Stimulated activated CD4-positive, alpha-beta T cell treated with anti-CD3 and anti-CD28 coated beads, Interleukin-4, amount 100 ng/mL, for 24 hours (primary cell): ENCODE measurements at places on chromosomes 4 and X.

GRCh38 chr4:71258323-71258722, 80.5 kb upstream of the SLC4A4 start:
- no peak for DNase-seq

DNA sequence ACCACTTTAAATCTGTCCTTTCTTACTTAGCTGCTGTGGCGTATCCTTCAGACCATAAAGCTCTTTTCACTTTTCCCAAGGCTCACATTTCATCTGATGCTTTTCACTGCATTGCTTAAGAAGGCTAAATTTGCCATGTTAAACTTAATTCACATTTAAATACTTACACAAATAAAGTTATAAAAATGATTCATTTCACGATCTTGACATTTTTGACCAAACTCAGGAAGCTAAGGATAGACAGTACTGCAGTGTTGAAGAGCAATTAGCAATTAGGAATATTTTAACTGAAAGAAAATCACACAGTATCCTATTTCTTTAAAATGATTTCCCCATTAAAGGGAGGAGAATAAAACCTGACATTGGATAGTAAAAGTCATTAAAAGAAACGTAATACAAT, 1038.6 kb downstream of the STPG2 start:
- DNase-seq, result no peak

GRCh38 chrX:70960730-70961129, 29.8 kb upstream of the SLC7A3 start:
- no peak for DNase-seq

GRCh38 chr4:7581477-7581876, 146.7 kb upstream of the PSAPL1 start:
- peak; percentile 9 for DNase-seq

GRCh38 chrX:41095908-41096307, 10.7 kb downstream of the USP9X start:
- DNase-seq, result no peak

DNA sequence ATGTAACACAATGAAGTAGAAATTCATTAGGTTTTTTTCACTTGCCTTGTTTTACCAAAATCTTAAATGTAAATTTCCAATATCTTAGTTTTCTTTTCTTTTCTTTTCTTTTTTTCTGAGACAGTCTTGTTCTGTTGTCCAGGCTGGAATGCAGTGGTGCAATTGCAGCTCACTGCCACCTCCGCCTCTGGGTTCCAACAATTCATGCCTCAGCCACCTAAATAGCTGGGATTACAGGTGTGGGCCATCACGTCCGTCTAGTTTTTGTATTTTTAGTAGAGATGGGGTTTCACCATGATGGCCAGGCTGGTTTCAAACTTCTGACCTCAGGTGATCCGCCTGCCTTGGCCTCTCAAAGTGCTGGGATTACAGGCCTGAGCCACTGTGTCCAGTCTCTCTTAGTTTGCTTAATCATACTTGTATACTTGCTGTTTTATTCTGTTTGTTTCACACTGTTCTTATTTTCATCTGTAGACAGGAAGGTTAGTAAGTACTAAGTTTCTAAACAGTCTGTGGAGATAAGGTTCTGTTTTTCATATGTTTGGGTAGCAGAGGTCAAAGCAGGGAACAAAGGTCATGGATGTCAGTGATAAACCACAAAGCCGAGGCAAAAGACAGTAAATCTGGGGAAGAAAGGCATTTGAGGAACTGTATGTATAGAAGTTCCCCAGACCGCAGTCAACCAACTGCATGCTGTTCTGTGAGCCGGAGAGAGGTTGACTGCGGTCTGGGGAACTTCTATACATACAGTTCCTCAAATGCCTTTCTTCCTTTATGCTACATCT, 129.1 kb downstream of the CBR4 start:
- DNase-seq, result no peak

DNA sequence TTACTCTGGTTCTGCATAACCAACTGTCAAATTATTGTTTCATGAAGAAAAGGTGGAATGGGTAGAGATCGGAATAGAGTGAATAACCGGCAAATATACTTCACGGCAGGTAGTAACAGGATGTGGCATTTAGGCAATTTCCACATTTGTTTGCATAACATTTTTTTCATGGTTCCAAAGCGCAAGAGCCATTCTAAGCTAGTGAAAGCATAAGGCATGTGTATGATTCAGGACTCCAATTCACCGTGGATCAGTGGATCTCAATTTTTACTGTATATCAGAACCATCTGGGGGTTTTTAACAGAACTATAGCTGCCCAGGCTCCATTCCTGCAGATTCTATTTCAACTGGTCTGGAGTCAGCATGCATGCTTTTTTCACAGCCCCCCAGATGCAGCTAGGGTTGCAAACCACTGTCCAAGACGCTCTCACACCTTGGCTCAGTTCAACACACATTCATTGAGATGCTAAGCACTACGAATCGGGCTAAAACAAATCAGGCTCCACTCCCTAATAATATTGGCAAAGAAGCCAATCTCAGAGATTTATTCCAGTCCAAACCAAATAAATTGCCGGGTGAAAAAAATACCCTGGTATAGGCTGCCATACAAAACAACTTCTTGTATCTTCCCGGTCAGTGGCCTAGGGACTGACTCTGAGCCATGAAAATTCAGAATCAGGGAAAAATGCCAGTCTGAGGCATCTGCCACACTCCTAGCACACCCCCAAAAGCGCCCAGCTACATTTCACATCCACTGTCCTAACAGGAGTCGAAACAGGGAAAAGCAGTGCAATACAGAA, 30.0 kb downstream of the AFAP1 start:
- DNase-seq, result no peak

DNA sequence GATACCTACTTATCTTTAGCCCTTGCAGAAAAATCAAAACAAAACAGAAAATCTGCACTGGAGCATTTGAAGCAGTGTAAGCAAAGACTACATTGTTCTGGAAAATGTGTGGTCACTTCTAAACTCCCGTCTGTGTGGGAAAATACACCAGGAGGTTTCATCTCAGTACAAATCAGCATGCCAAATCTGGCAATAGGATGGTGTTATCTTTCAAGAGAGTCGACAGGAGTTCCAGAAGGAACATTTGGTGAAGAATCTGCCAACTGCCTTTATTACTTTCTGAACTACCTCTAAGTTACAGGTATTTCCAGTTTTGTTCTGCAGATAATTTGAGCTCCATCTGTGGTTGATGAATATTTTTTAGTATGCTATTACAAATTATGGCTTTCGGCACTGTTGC, 1348.0 kb downstream of the RAPGEF2 start:
- DNase-seq, result no peak

GRCh38 chr4:87465739-87466366, 43.5 kb downstream of the NUDT9 start:
- no peak for DNase-seq

GRCh38 chr4:161856711-161857326, 307.0 kb downstream of the FSTL5 start:
- DNase-seq, result no peak

GRCh38 chr4:13963601-13964000, 336.1 kb upstream of the BOD1L1 start:
- no peak for DNase-seq

GRCh38 chrX:15908603-15909290, 54.1 kb upstream of the AP1S2 start:
- no peak for DNase-seq

DNA sequence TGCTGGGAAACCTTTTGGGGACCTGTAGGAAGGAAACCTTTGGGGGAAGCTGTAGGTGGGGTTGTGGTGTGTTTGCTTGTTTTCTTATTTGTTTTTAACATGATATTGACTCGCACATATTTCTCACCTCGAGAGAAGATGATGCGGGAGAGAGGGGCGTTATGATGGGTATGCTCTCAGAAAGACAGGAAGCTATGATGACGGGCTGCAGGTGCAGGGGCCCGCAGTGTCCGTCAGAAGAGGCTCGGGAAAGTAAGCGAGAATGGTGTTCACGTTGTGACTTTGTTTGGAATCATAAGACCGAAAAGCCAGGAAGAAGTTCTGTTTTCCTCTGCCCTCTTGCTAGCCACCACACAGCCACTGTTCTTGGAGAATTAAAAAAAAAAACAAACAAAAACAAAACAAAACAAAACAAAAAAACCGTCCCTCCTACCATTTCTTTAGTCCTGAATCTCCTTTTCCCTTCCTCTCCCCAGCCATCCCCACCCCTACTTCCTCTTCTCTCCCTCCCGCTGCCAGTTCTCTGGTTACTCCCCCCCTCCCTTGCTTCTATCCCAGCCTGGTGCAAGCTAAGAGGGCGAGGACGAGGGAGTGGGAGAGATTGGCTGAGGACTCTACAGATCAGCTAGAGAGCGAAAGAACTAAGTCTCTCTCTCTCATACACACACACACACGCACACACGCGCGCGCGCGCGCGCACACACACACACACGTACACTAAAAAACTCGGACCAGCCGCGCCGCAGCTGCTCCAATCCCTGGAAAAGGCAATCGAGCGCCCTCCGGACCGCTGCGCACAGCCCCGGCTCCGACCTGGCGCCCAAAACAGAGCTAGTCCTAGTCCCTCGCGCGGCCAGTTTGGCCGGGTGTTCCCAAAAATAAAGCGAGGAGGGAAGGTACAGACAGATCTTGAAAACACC, at the start of gene BMP3:
Gene BMP3 (plus strand): TSS at position 648 of the 920 bp plus-strand sequence. CDS start 577 bp downstream, outside the sequence.
- no peak for DNase-seq

DNA sequence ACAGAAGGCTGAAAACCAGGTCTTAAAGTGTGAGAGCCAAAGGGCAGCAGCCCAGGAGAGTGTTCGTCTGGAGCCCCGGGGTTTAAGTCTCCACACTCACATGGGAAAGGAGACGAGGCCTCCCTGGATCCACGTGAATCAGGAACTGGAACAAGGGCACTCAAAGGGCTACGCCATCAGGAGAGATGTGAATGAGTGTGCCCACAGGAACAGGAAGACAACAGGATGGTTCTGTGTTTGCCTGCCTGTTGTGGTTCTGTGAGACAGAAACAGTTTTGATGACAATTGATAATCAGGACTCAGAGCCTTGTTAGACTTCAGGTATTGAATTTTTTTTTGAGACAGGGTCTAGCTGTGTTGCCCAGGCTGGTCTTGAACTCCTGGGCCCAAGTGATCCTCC, 4.9 kb upstream of the CTBP1 start:
- no peak for DNase-seq

- no peak for DNase-seq
These were observed 28.6 kb downstream of the ANK2 start for GRCh38 chr4:113078066-113078465.

DNA sequence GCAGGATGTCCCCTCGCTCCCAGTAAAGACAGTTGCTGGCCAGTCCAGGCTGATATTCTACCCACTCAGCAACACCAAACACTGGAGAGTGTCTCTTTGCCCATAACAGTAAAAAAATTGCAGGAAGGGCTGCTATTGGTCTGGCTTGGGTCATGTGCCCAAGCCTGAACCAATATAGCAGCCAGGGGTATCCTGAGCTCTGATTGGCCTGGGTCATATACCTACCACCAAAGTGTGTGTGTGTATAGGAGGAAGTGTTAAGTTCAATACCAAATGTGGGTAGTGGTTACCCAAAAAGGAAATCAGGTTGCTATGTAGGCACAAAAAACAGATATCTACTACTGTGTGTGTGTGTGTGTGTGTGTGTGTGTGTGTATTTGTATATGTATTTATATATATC, 373.2 kb downstream of the BCOR start:
- no peak for DNase-seq

- no peak for DNase-seq
These were observed 9.0 kb upstream of the DRP2 start for GRCh38 chrX:101210630-101211029.

DNA sequence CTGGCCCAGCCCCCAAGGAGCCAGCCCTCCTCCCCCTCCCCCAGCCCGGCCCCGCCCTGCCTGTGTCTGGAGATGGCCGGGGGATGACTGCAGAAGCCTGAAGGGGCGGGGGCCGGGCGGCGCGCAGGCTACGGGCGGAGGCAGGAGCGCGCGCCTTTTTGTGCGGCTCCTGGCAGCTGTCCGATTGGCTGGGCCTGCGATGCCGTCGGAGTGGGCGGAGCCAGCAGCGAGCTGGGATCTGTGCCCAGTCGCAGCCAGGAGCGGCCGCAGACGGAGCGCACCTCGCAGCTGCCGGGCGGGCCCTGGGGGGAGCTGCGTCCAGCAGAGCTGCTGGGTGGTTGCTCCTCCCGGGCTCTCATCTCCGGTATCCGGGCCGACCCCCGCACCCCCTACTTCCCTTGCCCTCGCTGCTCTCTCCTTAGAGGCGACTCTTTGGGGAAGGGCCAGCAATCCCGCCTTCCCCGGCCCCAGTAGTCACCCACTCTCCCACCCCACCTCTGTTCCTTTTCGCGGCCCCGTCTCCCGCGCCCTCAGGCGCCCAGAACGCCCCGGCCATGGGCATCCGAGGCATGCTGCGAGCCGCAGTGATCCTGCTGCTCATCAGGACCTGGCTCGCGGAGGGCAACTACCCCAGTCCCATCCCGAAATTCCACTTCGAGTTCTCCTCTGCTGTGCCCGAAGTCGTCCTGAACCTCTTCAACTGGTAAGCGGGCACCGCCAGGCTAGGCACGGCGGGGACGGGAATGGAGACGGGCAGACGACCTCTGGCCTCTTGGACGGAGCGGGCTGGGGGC, at the start of gene GABRQ:
Gene GABRQ (plus strand): TSS at position 247 of the 794 bp plus-strand sequence. CDS start 308 bp downstream, at position 555.
- no peak for DNase-seq

- DNase-seq, result no peak
These were observed 13.4 kb upstream of the STK32B start for GRCh38 chr4:5037553-5038551.

GRCh38 chr4:107509615-107510014, 210.4 kb downstream of the PAPSS1 start:
- no peak for DNase-seq

DNA sequence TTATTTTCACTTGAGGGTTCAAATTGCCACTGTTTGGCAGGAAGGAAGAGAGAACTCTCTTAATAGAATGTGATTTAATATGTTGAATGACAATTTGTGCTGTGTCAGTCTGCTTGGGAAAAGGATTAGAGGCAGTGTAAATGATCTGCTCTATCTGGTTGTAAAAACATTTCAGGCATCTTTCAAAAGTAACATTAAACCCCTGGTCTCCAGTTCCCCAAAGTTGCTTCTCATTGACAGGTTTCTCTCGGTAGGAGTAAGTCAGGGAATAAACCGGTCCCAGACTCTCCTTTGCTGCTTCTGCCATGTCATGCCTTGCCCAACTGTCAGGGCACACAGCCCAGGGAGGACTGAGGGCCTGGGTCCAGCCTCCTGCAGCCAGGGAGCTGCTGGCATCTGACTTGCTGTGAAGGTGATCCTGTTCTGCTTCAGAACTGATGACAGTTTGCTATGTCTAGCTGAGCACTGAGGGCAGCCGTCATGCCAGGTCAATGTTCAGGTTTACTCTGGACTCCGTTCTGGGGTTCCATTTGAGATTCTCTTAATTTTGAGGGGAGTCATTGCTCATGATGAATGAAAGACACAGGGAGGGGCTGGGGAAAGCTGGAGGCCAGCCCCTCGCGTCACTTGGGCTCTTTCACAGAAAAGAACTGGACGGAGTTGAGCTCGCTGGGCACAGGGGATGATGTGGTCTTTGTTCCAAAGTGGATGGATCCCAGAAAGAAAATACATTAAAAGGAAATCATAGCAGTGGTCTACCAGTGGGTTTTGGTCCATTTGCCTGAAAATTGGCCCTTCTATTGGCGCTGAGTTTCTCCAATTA, 312.4 kb downstream of the ARHGAP10 start:
- DNase-seq, result no peak

GRCh38 chr4:80161413-80162058, 35.8 kb upstream of the PRDM8 start:
- DNase-seq, result no peak

GRCh38 chrX:17629519-17629918, 107.8 kb upstream of the SCML1 start:
- DNase-seq, result no peak

GRCh38 chr4:159384017-159384416, 281.1 kb downstream of the RAPGEF2 start:
- no peak for DNase-seq
